ENCODE measurements at places on chromosomes 12 and 14.

GRCh38 chr12:108792361-108793292 lies 61.3 kb upstream of the CORO1C start:
- no peak for DNase-seq

GRCh38 chr12:65536876-65537681 lies 258.6 kb downstream of the MSRB3 start:
- DNase-seq = no peak

- DNase-seq = no peak
Measured at GRCh38 chr12:106769078-106769477, 5.4 kb upstream of the RIC8B start.

DNA sequence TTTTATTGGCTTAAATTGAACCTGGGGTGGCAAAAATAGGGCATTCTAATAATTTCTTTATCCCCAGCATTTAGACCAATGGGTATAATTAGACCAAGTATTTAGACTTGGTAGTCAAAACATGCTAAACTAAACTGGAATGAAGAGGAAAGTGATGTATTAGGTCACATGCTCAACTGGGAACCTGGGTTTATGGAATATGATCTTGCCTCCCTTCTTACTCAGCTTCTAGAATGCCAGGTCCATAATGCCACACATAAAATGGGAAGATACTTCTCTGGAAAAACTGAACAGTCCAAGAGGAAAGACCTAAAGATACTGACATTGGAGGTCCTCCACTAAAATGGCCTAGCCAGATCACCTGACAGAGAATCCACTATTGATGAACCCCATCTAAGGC lies 6.2 kb upstream of the BIN2 start:
- no peak for DNase-seq

DNA sequence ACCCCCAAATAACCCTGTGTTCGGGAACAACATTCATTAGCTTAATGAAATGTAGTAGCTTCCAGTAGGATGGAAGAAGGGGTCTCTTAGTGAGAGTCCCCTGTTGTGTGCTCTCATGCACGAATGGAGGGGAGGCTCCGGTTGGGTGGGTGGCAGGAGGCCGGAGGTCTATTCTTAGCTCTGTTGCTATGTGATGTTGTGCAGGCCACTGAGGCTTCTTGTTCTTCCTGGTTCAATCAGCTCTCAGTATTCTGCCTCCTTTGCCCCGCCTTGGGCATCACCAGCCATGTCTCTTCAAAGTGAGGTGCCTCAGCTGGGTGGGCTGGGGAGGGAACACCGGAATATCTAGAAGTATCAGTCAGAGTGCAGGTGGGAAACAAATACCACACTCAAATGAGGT lies 50.8 kb downstream of the KCNA1 start:
- DNase-seq = no peak
